ENCODE measurements at places on chromosomes 1 and 21.

GRCh38 chr21:14545906-14546480, at the start of gene SAMSN1:
SAMSN1 (minus strand) TSS chr21:14546315; CDS start chr21:14546261, 54 bp downstream.
- DNase-seq, result no peak

- peak; percentile 47 for DNase-seq
These were observed 176.3 kb upstream of the ZNHIT6 start for GRCh38 chr1:85884372-85885035.

DNA sequence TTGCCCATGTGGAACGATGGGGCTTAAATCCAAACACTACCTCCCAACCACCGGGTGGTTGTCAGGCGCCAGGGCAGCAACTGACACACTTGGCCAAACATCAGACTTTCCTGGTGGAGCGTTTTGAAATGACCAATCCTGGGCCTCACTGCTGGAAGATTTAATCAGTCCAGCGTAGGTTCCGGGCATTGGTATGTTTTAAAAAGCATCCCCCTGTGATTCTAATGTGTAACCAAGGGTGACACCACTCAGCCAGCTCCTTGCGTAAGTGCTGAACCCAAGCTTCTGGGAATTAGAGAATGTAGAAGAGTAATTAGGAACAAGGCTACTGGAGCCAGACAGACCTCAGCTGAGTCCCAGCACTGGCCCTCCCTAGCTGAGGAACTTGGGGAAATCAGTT, 44.8 kb upstream of the KAZN start:
- no peak for DNase-seq

- no peak for DNase-seq
These were observed 4.6 kb downstream of the JUN start for GRCh38 chr1:58779059-58779754.

DNA sequence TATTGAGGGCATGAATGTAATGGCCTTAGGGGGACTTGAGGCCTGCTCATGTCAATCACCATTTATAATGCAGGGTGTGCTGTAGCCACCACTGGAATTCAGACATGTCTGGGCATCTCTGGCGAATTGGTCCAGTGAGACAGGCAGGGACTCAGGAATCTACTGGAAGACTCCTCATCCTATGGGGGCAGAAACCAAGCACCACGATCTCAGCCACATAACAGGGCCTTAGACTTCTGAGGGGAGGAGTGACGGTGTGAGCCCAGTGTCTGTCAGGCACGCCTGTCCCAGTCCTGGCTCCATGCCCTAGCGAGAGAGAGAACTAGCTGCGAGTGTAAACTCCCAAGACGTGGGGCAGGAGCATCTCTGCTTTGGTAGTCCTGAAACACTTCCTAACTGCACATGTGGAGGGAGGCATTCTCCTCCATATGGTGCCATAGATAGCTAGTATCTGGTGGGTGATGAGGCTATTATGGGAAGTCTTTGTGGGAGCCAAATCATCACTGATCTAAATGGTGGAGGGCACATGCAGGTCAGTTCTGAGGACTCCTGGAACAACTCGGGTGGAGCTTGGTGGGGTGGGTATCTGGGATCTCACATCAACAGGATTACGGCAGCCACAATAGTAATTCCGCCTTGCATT, 29.8 kb upstream of the KIAA0040 start:
- no peak for DNase-seq

Measured in fibroblast of skin of scalp (primary cell).